Hematopoietic multipotent progenitor cell treated with erythropoietin and hydrocortisone succinate and interleukin-3 and kit ligand, for 17 days (in vitro differentiated cells): ENCODE measurements at places on chromosomes 13 and 19.
A peak's percentile ranks its signal among the peaks of the same experiment; 100 is the strongest.

GRCh38 chr19:38801359-38802095 lies 11.2 kb downstream of the LGALS4 start:
- no peak for DNase-seq

DNA sequence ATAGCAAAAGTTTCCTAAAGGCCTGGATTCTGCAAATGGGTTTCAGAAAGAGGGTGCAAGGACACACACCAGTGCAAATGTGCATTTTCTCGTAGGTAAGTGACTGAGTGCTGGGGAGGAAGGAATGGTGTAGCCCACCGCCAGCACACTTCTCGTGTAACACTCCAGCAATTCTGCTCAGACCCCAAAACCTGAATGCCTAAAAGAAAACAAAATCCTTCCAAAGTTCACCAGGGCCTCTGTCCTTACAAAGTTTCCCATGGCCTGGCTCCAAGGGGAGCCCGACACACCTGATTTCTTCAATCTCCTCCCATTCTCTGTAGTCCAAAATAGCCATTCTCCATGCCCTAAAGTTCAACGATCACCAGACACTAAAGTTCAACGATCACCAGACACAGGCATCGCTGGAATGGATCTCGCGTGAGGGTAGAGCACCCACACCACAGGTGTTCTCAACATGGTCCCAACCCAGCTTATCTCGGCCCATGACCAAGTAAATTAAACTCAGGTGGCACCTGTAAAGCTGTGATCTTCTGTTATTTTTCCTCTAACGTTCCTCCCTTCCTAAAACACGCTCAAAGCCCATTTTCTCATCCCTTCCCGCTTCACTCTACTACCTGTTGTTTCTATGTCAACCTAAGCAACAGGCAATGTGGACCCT lies 46.0 kb downstream of the ABCC4 start:
- DNase-seq = no peak

DNA sequence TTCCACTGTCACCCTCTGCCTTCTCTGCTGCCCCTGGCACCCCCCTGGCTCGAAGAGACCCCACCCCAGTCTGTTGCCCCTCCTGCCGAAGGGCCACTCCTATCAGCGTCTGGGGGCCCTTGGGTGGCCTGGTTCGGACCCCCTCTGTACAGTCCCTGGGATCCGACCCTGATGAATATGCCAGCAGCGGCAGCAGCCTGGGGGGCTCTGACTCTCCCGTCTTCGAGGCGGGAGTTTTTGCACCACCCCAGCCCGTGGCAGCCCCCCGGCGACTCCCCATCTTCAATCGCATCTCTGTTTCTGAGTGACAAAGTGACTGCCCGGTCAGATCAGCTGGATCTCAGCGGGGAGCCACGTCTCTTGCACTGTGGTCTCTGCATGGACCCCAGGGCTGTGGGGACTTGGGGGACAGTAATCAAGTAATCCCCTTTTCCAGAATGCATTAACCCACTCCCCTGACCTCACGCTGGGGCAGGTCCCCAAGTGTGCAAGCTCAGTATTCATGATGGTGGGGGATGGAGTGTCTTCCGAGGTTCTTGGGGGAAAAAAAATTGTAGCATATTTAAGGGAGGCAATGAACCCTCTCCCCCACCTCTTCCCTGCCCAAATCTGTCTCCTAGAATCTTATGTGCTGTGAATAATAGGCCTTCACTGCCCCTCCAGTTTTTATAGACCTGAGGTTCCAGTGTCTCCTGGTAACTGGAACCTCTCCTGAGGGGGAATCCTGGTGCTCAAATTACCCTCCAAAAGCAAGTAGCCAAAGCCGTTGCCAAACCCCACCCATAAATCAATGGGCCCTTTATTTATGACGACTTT lies 2.0 kb downstream of the ZFP36 start:
- peak; percentile 35 for DNase-seq

DNA sequence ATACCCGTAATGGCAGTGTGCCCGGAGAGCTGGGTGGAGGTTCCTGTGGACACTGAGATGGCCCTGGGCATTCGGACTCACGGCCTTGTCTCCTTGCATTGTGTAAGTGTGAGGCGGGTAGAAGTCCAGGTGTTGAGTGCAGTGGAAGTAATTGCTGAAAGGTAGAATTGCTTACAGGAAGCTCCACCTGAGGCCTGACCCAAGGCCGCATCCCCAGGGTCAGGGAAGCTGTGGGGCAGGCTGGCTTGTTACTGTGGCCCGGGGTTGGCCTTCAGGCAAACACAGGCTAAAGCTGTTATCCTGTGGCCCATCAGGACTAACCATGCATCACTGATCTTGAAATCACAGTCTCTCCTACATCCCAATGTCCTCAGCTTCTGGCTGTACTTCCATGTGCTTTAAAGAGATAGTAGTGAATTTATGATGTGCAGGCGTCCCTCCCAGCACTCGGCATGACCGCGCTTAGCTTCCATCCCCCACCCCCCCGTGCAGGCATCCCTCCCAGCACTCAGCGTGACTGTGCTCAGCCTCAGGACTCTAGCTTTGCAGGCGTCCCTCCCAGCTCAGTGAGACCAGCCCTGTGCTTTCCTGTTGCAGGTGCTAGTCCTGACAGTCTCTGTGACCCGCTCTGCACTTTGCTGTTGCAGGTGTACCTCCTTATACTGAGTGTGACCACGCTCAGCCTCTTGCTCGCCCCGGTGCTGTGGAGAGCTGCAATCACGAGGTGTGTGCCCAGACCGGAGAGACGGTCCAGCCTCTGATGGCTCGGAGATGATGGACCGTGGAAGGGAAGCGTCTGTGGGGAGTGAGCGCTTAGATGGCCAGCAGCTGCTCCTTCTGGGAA lies 35.6 kb upstream of the TFDP1 start:
- no peak for DNase-seq

DNA sequence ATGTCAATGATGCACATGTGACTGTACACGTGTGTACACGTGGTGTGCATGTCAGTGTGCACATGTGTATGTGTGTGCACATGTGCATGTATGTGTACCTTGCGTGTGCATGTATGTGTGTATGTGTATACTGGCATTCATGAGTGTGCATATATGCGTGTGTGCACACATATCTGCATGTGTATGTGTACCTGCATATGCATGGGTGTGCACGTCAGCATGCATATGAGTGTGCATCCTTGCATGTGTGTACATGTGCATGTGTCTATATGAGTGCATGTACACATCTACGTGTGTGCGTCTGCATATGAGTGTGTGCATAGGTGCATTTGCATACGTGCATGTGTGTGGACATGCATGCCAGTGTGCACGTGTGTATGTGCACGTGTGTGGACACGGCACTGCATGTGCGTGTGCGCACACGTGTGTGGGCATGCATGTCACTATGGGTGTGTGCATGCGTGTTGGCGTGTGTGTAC lies 48.5 kb downstream of the GADD45B start:
- no peak for DNase-seq

- DNase-seq = no peak
Observed at GRCh38 chr19:17862711-17863519, 3.2 kb downstream of the RPL18A start.

DNA sequence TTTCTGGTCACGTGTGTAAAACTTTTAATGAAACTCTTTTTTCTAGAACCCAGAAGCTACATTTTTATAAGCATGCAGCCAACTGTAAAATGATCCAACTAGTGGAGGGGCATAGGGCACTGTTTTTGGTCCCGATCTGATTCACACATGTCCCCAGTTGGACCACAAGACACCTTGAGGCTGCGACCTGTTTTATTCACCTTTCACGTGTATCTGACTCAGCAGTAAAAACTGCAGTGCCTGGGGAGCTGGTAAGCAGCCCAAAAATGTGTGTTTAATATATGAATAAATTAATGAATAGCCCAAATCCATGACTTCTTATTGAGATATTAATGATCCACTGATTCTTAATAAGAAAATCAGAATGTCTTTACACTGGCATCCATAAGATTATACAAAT lies 140.4 kb downstream of the COL4A1 start:
- no peak for DNase-seq

DNA sequence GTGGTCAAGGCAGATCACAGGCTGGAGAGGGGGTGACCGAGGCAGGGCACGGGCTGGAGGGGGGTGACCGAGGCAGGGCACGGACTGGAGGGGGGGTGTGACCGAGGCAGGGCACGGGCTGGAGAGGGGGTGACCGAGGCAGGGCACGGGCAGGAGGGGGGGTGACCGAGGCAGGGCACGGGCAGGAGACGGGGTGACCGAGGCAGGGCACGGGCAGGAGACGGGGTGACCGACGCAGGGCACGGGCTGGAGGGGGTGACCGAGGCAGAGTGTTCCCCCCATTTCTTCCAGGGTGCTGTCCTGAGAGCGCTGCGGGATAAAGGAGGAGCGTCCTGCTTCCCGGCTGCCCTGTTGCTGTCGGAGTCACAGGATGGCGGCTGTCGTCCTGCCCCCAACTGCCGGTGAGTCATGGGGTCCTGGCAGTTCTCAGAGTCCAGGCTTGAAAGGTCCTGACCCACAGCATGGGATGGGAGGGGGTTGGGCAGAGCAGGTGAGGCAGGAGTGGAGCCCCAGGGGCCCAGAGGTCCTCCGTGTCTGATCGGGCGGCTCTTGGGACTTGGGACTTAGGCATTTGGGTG lies 5.3 kb downstream of the ZNF557 start:
- DNase-seq = no peak

DNA sequence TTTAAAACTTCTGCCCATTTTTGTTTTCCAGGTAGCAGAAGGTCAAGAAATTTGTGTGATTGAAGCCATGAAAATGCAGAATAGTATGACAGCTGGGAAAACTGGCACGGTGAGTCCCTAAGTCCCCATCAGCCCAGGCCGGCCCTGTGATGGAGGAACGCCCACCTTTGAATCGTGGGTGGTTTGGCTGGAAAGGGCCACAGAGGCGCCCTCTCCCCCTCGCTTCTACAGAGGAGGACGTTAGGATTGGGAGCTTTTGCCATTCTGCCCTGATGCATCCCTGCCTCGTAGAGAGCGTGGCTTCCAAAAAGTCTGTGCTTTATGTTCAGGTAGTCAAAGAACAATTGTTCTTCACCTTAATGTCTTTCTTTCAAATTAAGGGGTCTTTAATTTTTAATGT lies 60.9 kb downstream of the GGACT start:
- no peak for DNase-seq
